RWPE1 (cell line): ENCODE measurements at places on chromosomes 2 and 18.

- no peak for DNase-seq
Observed at GRCh38 chr2:63093502-63093901, 42.9 kb downstream of the OTX1 start.

DNA sequence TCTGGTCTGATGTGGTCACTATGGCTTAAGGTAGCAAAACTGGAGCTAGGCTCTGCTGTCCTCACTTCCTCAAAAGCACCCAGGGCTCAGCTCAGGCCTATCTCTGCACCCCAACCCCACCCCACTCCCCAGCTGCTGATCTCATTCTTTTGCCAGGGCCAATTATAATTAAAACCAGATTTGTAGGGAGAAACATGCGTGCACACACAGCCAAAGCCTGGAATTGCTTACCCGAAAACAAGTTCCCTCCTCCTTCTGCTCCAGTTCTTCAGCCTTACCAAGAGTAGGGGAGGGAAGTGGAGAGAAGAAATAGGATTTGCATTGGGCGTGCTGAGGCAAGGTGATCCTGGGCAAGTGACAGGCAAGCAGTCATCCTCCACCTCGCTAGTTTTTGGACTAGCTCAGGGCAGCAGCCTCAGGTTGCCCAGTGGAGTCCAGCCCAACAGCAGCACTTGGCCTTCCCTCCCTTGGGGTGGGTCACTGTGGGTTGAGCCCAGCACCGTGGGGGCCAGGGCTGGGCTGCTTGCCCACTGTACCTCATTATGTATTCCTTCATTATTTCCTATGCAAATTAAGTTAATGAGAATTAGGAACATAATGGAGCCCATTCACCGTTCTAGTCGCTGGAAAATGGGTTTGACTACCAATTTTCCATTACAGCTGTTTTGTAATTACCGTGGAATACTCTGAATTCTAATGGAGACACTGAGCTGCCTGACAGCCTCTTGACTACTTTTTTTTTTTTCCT lies 199.1 kb upstream of the CELF4 start:
- no peak for DNase-seq

GRCh38 chr2:236569573-236569973 lies at the start of gene ACKR3:
Gene ACKR3 (plus strand): TSS chr2:236569825. CDS start chr2:236580466, 10,641 bp downstream.
- DNase-seq = peak; percentile 41

- no peak for DNase-seq
Observed at GRCh38 chr18:57898506-57899124, 95.5 kb upstream of the ATP8B1 start.

DNA sequence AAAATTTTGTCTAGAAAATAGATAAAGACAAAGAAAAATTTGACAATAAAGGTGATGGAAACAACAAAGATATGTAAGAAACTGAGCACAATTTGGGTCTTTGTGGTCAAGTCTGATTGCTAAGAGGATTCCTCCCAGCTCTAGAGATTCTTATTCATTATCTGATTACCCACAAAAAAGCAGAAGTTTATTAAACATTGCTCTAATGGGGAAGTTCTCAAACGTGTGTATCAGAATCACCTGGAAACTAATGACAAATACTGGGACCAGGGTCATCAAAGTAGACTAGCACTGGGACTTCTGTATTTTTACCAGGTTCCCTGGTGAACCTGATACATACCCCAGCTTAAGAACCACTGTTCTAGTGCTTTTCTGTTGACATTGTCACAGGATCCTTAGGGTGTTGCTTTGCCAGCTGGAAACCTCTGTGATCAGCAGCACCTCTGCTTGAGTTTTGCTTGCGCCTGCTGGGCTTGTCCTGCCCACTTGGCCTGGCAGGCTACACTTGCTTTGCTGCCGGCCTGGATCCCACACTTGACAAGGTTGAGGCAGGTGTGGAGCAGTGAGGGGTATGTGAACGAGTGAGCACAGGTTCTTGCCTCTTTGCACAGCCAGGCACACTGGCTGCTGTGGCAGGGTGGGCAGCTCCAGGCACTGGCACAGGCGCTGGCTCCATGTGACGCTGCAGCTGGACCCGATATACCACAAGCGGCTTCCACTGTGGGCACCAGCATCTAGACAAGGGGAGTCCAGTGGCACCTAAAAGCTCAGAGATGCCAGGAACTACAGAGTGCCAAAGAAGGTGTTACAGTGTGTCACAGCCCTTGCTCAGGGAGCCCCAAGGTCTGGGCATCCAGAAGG lies 6.2 kb upstream of the GORASP2 start:
- DNase-seq = no peak

- DNase-seq = peak; percentile 48
Observed at GRCh38 chr18:23849141-23849540, 159.9 kb downstream of the LAMA3 start.

GRCh38 chr2:190569994-190570755 lies 35.7 kb upstream of the NEMP2 start:
- DNase-seq = no peak

DNA sequence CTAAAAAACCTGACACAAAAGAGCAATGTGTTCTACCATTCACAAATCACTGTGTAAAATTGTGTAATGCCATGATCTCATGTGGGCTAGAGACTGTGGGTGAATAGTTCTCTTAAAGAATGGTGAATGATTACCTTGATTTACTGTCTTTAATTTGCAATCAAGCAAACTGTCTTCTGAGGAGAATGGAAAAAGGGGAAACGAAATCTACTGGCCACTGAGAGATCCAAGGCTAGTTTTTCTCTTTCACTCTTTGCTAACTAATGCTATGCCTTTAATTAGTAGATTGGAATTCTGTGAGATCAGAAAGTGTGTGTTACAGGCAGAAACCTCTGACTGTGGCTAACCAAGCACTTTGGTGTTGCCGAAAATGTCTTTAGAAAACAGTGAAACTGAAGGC lies 422.7 kb downstream of the TGIF1 start:
- DNase-seq = no peak

- no peak for DNase-seq
Observed at GRCh38 chr2:28480403-28481049, 15.3 kb upstream of the PLB1 start.

GRCh38 chr2:129742415-129743180 lies 236.9 kb upstream of the RAB6C start:
- DNase-seq = no peak

GRCh38 chr2:42863320-42863719 lies 70.9 kb upstream of the HAAO start:
- no peak for DNase-seq

GRCh38 chr2:113992090-113992489 lies 102.2 kb downstream of the ACTR3 start:
- no peak for DNase-seq

- DNase-seq = peak; percentile 71
Observed at GRCh38 chr2:202831242-202832220, 40.0 kb downstream of the ICA1L start.

GRCh38 chr2:168345601-168346000 lies 98.2 kb upstream of the STK39 start:
- no peak for DNase-seq

DNA sequence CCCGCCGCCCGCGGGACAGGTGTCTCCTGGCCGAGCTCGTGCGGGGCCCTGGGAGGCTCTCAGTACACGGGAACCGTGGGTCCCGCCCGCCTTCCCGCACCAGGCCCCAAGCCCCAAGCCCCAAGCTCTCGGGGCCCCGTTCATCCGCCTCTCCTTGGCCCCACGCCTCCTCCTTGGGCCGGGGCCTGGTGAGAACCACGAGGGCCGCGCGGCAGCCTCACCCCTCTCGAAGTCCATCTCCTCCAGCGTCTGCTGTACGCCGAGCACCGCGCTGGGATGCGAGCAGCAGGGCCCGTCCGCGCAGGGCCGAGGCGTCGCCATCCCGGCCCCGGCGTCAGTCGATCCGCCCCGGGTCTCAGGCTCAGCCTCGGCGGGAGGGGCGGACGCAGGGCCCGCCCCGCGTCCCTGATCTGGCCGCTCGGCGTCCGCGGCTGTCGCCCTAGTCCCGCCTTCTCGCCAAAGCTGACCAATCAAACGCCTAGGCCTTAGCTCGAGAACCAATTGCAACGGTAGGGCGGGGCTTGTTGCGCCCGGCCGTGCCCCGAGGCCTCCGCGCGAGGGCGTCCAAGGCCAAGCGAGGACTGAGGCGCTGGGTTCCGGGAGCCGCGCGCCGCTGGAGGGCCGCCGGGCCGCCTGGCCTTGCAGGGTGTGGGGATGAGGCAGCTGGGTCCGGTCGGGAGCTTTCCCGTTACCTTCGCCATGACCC lies at the start of gene ANKRD39:
Gene ANKRD39, minus strand, starts transcription at position 350 of the 706 bp plus-strand sequence. Its CDS starts 29 bp downstream, at position 321.
- peak; percentile 99 for DNase-seq

DNA sequence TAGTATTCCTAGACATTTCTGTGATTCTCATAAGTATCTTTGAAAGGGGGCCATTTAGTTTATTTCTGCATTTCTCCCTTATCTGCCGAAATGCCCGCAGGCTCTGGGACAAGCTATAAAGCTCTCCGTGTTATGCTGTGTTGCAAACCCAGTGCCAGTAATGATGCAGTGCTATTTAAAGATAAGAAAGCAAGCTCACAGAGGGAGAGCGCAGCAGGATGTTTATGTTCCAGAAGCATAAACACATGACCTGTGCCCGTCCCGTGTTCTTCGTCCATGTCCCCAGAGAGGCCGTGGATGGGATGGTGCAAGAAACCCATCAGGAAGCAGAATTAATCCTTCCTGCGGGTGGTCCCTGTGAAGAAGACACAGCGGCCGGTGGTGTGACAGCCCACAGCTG lies 99.4 kb downstream of the NEDD4L start:
- no peak for DNase-seq
